ENCODE measurements at places on chromosomes 3 and 15. TPM values are rescaled to one million over a fixed set of nuclear protein-coding genes. Genes with fewer than 3 reads are reported as not detected.

The MASP1 gene
- not detected for total RNA-seq

The CFAP100 gene
- not detected for total RNA-seq

The SCN11A gene
- 0.05 TPM for total RNA-seq

The FGF12 gene
- total RNA-seq: not detected

The DNAJA4 gene
- total RNA-seq: 40.1 TPM

The CCDC191 gene
- 1.8 TPM for total RNA-seq

- no peak overlapping the region for H3K27ac ChIP-seq
- peak; percentile 36 for DNase-seq
- peaks cover 5% of the 10 kb centered on the region for H3K4me1 ChIP-seq
- H3K36me3 ChIP-seq: no peaks in the 10 kb centered on the region
Measured at GRCh38 chr3:122660297-122660974, 20.2 kb upstream of the PARP14 start.

- no peak for DNase-seq
- no peak overlapping the region for H3K27ac ChIP-seq
- H3K27me3 ChIP-seq: no peaks in the 10 kb centered on the region
- no peak overlapping the region for H3K4me3 ChIP-seq
Measured at GRCh38 chr3:53239800-53240199, 16.0 kb downstream of the TKT start.

- H3K27ac ChIP-seq: no peak overlapping the region
- DNase-seq: no peak
- H3K36me3 ChIP-seq: no peaks in the 10 kb centered on the region
- peaks cover 10% of the 10 kb centered on the region for H3K27me3 ChIP-seq
Measured at GRCh38 chr3:37562876-37563275, 298.8 kb upstream of the CTDSPL start.

GRCh38 chr3:35965908-35966307 lies 326.6 kb downstream of the ARPP21 start:
- no peak for DNase-seq
- H3K4me3 ChIP-seq: no peak overlapping the region
- H3K27me3 ChIP-seq: no peaks in the 10 kb centered on the region
- H3K4me1 ChIP-seq: peaks cover 2% of the 10 kb centered on the region

- no peaks in the 10 kb centered on the region for H3K4me1 ChIP-seq
- no peak for DNase-seq
- H3K4me3 ChIP-seq: no peak overlapping the region
- H3K27me3 ChIP-seq: no peaks in the 10 kb centered on the region
- no peak overlapping the region for H3K27ac ChIP-seq
Measured at GRCh38 chr3:72299823-72300222, 514.9 kb upstream of the PROK2 start.

- DNase-seq: no peak
- H3K4me1 ChIP-seq: no peaks in the 10 kb centered on the region
- H3K27me3 ChIP-seq: no peaks in the 10 kb centered on the region
- no peak overlapping the region for H3K27ac ChIP-seq
- H3K36me3 ChIP-seq: no peaks in the 10 kb centered on the region
Measured at GRCh38 chr3:24168977-24169376, 223.9 kb downstream of the NR1D2 start.

GRCh38 chr3:41330465-41330864 lies 131.2 kb downstream of the CTNNB1 start:
- no peaks in the 10 kb centered on the region for H3K36me3 ChIP-seq
- no peak overlapping the region for H3K27ac ChIP-seq
- H3K4me3 ChIP-seq: no peak overlapping the region
- DNase-seq: no peak
- no peaks in the 10 kb centered on the region for H3K27me3 ChIP-seq

Data from activated naive CD4-positive, alpha-beta T cell treated with anti-CD3 and anti-CD28 coated beads for 36 hours (primary cell).